ENCODE measurements at places on chromosomes 2 and 18.

- DNase-seq: no peak
Measured at GRCh38 chr18:58762781-58763171, 91.5 kb downstream of the MALT1 start.

GRCh38 chr2:43634604-43635306 is 2.3 kb upstream of the PLEKHH2 start:
- no peak for DNase-seq

GRCh38 chr2:162839419-162839818 is 852 bp upstream of the KCNH7 start:
- no peak for DNase-seq

DNA sequence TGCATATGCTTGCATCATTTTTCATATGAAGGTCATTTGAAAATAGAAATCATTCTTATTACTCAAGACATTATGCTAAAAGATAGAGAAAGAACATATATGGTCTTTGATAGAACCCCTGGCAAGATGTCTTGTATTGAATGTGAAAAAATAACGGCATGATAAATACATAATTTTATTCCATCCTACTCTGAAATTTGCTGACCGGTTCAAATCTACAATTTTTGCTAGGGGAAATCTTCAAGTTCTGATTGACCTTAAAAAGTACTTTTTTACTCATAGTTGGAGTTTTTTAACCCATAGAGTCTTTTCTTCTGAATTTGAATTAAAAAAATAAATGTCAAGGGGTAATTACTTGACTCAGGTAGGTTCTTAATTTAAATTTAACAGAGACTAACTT is 920.8 kb downstream of the ERBB4 start:
- DNase-seq: no peak

DNA sequence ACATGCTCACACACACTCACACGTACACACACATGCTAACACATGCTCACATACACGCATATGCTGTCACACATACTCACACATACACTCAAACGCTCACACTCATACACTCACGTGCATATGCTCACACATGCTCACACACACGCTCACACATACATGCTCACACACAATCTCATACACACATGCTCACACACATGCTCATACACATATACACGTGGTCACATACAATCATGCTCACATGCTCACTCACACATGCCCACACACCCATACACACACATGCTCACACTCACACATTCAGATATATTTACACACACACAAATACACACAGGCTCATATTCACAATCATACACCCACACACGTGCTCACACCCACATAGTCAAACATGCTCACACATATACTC is 17.5 kb upstream of the SALL3 start:
- no peak for DNase-seq
